ENCODE measurements at places on chromosomes 12 and 14. TPM values are rescaled to one million over a fixed set of nuclear protein-coding genes. Genes with fewer than 3 reads are reported as not detected.

GRCh38 chr12:52404951-52405350, 1.2 kb downstream of the KRT82 start:
- H3K36me3 ChIP-seq, result no peaks in the 10 kb centered on the region
- no peak overlapping the region for H3K27ac ChIP-seq

DNA sequence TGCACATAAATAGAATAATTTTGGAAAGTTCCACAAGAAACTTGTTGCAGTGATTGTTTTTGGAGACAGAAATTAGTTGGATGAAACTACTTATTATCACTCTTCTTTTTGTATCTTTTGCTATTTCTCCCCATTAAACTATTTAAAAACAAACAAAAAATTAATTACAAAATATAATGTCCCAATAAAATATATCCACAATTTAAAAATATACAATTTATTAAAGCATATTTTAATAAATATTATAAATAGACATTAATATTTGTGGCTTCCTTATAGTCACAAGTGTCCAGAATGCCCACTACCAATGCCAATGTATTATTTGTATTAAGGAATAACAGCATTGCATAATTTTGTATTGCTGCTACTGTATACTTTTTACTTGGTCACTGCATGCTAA, 52.5 kb upstream of the GCH1 start:
- H3K36me3 ChIP-seq, result peaks cover 9% of the 10 kb centered on the region
- H3K4me3 ChIP-seq, result no peak overlapping the region
- H3K27ac ChIP-seq, result no peak overlapping the region
- no peak for DNase-seq
- no peaks in the 10 kb centered on the region for H3K27me3 ChIP-seq

GRCh38 chr14:104749111-104749649, 3.8 kb upstream of the SIVA1 start:
- H3K27me3 ChIP-seq, result no peaks in the 10 kb centered on the region
- no peaks in the 10 kb centered on the region for H3K36me3 ChIP-seq
- DNase-seq, result peak; percentile 74
- H3K4me1 ChIP-seq, result peaks cover 4% of the 10 kb centered on the region

CLEC4C gene
- 0.32 TPM for polyA plus RNA-seq

ANAPC7 gene
- 91.2 TPM for polyA plus RNA-seq

SLC5A8 gene
- 0.11 TPM for polyA plus RNA-seq

CCDC198 gene
- polyA plus RNA-seq, result 31.3 TPM

CCDC197 gene
- not detected for polyA plus RNA-seq

Data from left lung (tissue), 14 donors.